ENCODE measurements at places on chromosomes 2 and 18.

DNA sequence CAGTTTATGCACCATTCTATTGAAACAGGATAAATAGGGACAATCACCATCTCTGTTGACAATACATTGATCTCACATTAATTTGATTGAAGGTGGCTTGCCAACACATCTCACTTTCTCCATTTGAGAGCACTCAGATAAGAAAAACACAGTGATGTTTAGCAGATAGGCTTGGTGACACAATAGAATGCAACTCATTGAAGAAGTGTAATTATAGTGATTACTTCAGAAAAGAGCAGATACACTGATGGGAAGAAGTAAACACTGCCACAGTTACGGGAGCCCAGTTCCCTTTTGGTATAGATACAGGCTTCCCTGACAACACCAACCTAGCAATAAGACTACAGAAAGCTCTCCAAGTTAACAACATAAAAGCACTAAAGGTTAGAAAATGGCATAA is 89.1 kb downstream of the FIGN start:
- no peak for DNase-seq

DNA sequence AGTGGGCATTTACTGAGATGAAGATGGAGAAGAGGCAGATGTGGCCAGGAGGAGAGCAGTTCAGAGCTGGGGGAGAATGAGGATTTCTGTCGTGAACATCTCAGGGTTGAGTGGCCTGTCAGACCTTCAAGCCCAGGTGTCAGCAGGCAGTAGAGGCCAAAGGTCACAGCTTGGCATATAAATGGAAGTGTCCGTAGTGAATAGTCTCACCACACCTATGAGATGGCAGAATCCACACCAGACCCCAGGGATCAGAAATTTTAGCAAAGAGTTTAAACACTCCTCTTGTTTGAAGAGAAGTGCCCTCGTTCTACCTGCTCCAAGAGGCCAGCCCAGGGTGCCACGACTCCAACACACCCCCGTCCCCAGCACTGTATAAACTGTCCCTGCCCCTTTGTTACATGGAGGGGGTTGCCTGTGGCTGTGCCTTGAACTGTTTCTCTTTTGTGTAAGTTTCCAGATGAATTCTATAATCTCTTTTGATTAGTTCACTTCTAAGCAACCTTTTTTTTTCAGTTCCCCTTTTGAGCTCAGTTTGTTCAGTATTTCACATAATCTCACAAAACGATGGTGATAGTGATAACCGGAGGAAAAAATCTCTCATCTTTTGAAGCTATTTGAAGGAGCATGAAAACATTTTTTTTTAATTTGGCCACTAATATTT is 69.0 kb upstream of the TTC39C start:
- no peak for DNase-seq

DNA sequence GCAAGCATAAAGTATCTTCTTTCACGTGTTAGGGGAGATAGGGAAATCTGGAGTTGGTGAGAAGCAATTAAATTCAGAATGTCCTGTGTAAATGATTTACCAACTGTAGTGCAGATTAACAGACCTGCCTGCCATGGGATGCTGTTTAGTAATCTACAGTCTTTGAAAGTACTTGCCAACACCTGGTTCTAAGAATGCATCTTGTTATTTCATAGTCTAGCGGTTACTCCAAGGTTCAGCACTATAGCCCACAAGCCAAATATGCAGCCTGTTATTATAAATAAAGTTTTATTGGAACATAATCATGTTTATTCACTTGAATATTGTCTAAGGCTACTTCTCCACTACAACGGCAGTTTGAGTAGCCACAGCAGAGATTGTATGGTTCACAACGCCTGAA is 100.8 kb downstream of the OSBPL6 start:
- DNase-seq = no peak

- peak; percentile 84 for DNase-seq
Observed at GRCh38 chr2:15730545-15731212, 139.0 kb downstream of the DDX1 start.

DNA sequence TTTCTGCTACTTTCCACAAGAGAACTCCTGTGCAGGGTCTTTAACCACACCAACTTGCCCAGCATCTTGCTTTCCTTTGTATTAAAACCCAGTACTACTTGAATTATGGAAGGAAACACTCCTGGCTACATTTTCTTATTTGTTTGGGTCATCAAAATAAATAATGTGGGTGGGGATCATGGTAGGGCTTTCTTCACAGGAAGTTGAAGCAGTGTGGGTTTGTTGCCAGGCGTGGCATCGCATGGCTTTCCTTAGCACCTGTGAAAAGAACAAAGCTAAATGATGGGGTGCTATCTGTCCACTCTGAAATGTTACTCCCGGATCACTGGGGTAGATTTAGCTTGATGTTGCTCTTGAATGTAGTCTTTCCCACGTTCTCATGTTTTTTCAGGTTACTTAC is 18.7 kb downstream of the ARHGAP25 start:
- no peak for DNase-seq

Data from mucosa of descending colon (tissue), 3 donors.